ENCODE measurements at places on chromosomes 16 and 17.

GRCh38 chr17:65283704-65284103 is 146.5 kb downstream of the RGS9 start:
- no peak for DNase-seq

DNA sequence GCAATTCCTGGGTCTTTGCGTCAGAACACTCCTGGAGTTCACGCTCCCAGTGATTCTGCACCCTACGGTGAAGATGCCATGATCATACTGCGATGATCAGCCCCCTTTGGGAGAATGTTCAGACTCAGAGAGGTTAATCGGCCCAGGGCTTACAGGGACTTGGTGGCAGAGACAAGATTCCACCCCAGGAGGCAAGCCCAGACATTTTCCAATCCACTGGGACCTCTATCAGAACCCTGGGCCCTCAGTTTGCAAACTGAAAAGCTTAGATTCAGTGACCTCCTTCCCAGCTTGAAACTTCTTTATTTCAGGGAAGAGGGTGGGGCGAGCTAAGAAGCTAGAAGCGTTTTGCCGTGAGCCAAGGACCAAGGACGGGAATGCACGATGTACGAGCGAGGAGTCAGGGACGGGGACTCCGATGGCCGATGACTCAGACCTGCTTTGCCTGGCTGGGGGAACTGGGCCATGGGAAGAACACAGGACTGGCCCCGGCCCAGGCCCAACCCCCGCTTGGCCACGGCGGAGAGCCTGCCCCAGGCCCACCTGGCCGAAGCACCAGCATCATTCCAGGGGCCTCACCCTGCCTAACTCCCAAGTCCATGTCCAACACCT is 34.7 kb downstream of the SOCS3 start:
- DNase-seq, result no peak

- no peak for DNase-seq
Observed at GRCh38 chr16:62678796-62679195, 642.6 kb upstream of the CDH8 start.

GRCh38 chr17:27513849-27514248 is 57.6 kb downstream of the KSR1 start:
- no peak for DNase-seq

DNA sequence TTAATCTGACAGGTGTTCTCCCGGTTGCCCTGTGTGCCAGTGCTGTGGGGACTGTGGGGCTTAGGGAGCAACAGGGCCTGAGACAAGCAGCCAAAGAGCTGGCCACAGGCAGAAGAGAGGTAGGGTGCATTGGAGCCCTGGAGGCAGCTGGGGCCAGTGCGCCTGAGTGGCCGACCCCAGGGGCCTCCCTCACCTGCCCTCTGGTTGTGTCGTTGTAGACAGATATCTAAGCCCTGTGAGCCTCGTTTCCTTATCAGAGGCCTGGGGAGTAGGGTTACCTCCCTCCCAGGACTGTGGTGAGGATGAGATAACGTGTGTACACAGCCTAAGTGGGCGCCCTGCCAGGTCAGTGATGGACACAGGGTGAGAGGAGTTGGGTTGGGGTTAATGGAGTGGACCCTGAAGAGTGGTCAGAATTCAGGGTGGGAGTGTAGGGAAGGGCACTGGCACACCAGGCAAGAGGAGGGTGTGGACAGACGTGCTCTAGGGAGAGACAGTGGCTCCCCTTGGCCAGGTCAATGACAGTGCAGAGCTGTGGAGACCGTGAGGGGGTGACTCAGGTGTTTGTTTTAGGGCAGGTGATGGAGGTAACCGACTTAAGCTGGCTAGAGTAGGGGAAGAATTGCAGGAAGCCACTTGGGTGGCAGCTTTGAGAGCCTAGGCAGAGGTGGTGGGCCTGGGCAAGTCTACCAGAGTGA is 3.4 kb downstream of the NARF start:
- no peak for DNase-seq

GRCh38 chr16:67723911-67724305 is 4.8 kb upstream of the GFOD2 start:
- no peak for DNase-seq

DNA sequence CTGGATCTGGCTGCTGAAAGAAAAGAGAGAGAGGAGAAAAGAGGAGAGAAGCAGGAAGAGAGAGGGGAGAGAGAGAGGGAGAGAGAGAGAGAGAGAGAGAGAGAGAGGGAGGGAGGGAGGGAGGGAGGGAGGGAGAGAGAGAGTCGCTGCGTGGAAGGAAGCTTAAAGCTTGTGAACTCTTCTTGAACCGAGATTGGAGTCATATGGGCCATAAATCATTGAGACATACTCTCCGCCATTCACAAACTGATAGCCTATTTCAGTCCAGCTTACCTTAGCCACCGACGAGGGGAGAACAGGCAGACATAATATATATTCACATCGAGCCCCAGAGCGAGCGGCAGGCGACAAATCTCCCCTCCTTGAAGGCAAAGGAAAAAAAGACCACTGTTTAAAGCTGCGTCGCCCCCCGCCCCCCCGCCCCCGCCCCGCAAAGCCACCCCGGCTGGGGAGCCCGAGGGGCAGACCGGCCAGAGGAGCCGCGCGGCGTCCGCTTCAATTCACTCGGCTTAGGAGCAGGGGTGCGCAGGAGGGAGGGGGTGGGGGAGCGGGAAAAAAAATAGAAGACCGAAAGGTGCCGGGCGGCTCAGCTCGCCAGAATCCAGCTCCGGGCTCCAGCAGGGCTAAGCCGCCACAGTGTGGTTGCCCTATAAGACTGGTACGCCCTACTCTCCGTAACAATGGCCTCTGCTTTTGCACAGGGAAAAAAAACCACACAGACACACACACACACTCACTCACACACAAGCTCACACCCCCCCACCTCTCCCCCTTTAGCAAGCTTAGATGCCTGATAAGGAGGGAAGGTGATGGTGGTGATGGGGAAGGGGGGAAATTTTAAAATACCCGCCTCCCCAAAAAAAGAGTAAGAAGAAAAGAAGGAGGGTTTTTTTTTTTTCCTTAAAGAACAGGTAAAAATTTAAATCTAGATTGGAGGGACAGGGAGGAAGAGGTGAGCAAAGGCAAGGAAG is 10.6 kb upstream of the HOXB2 start:
- DNase-seq, result peak; percentile 29
